ENCODE measurements at places on chromosomes 1 and 21. TPM values are rescaled to one million over a fixed set of nuclear protein-coding genes. Genes with fewer than 3 reads are reported as not detected.

DNA sequence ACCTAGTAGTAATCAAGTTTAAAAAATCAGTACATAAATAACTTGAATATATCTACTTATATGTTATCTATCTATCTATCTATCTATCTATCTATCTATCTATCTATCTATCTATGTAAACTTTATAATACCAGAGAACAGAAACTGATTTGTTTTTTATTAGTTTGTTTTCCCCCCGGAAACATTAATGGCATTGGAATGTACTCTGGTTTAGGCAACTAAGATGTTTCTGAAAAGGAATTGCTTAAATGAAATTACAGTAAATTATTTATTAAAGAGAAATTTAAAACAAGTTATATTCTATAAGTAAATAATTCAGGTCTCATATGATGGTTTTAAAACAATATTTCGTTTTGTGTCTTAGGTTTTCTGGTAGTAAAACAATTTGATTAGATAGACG lies 681.0 kb upstream of the ADAMTS5 start:
- H3K27me3 ChIP-seq, result no peaks in the 10 kb centered on the region
- H3K4me3 ChIP-seq, result no peak overlapping the region
- no peaks in the 10 kb centered on the region for H3K36me3 ChIP-seq
- no peak for DNase-seq
- no peaks in the 10 kb centered on the region for H3K4me1 ChIP-seq

GRCh38 chr1:10252508-10252907 lies 42.1 kb downstream of the KIF1B start:
- no peak for DNase-seq
- peak overlapping the region; percentile 46 for H3K27ac ChIP-seq
- H3K4me1 ChIP-seq, result peaks cover 16% of the 10 kb centered on the region
- H3K27me3 ChIP-seq, result no peaks in the 10 kb centered on the region

Gene HSPA6
- total RNA-seq, result 19.6 TPM

DNA sequence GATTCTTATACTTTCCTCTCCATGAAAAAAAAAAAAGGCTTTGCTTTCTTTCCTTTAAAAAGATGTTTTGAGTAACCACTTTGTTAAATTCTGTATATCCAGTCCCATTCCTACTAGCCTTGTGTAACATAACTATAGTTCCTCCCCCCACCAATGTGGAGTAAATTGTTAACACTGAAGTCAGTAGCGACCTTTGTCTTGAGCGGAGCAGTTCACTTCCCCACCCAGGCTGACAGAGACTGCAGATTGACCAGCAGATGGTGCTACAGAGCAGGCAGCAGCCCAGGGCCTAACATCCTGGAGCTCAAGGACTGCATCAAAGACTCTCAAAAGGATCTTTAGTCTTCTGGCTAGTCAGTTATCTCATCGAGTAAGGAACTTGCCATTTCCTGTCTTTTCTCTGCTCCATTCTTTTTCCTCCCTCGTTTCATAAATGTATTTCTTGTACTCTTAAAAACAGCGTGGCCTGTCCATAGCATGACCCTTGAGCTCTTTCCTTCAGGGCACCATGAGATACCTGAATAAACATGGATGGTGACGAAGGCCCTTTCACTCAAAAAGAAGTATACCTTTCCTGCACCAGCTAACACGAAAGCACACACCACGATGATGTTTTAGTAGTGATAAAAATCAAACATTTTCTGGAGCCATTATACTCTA lies 503.5 kb upstream of the PKN2 start:
- peak; percentile 59 for DNase-seq
- H3K27ac ChIP-seq, result no peak overlapping the region
- H3K36me3 ChIP-seq, result no peaks in the 10 kb centered on the region
- H3K4me3 ChIP-seq, result no peak overlapping the region
- no peaks in the 10 kb centered on the region for H3K27me3 ChIP-seq
- H3K4me1 ChIP-seq, result no peaks in the 10 kb centered on the region

DNA sequence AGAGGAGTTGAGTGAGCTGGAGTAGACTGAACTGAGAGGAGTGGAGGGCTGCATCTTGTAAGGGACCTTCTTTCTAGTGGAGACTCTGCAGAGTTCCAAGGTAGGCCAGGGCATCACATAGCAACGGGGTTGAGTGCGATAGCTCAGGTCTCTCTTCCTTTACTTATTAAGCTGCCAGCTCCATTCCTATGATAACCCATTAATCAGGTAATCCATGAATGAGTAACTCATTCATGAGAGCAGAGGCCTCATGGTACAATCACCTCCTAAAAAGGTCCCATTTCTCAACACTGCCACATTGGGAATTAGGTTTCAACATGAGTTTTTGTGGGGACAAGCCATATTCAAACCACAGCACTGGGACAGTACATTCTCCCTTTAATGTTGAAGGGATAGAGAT lies 21.3 kb downstream of the VN1R5 start:
- H3K4me3 ChIP-seq, result no peak overlapping the region
- no peaks in the 10 kb centered on the region for H3K27me3 ChIP-seq
- no peaks in the 10 kb centered on the region for H3K36me3 ChIP-seq
- no peaks in the 10 kb centered on the region for H3K4me1 ChIP-seq

- no peak for DNase-seq
- H3K36me3 ChIP-seq, result no peaks in the 10 kb centered on the region
- H3K4me3 ChIP-seq, result no peak overlapping the region
- H3K27me3 ChIP-seq, result no peaks in the 10 kb centered on the region
- no peak overlapping the region for H3K27ac ChIP-seq
Observed at GRCh38 chr1:187891993-187892682, 1063.4 kb downstream of the PLA2G4A start.

Gene WDR26
- total RNA-seq, result 75.8 TPM

GRCh38 chr1:221961532-221962292 lies 219.8 kb upstream of the DUSP10 start:
- H3K36me3 ChIP-seq, result no peaks in the 10 kb centered on the region
- H3K27ac ChIP-seq, result peak overlapping the region; percentile 64
- no peaks in the 10 kb centered on the region for H3K27me3 ChIP-seq
- H3K4me1 ChIP-seq, result peaks cover 20% of the 10 kb centered on the region
- no peak overlapping the region for H3K4me3 ChIP-seq

Gene HES3
- total RNA-seq, result not detected

Gene GUCA2B
- total RNA-seq, result not detected

GRCh38 chr1:158101927-158102326 lies 78.8 kb upstream of the CD1D start:
- H3K36me3 ChIP-seq, result no peaks in the 10 kb centered on the region
- H3K4me3 ChIP-seq, result no peak overlapping the region
- no peaks in the 10 kb centered on the region for H3K27me3 ChIP-seq
- no peak overlapping the region for H3K27ac ChIP-seq
- no peak for DNase-seq

Gene SPRR2B
- not detected for total RNA-seq

DNA sequence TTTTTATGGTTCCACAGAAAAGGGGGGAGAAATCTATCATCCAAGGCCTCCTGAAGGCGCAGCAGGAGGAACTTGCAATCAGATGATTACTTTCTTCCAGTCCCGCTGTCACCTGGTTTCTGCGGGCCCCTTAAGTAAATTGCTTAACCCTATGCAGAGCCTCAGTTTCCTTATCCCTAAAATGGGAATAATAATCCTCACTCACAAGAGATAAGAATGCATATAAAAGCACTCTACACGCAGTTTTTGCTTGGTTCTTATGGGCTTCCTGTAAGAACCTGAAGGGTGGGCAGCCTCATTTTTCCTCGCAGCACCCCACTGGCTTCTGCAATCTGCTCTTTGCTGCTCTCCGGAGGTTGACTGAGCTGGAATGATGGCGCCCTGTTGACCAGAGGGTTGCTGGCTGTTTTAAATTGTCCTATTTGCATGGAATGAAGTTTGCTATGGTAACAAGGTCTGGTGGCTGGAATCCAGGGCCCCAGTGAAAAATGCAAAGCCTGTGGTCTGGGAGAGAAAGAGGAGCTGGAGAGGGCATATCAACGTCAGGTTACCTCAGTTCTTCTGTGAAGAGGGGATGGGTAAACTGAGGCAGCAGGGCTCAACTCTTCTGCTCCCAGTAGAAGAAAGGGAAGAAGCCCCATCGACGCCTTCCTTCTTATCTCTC lies 1.0 kb upstream of the KAZN start:
- no peaks in the 10 kb centered on the region for H3K36me3 ChIP-seq
- H3K4me3 ChIP-seq, result no peak overlapping the region
- no peak for DNase-seq
- no peak overlapping the region for H3K27ac ChIP-seq
- H3K27me3 ChIP-seq, result no peaks in the 10 kb centered on the region
- peaks cover 4% of the 10 kb centered on the region for H3K4me1 ChIP-seq

DNA sequence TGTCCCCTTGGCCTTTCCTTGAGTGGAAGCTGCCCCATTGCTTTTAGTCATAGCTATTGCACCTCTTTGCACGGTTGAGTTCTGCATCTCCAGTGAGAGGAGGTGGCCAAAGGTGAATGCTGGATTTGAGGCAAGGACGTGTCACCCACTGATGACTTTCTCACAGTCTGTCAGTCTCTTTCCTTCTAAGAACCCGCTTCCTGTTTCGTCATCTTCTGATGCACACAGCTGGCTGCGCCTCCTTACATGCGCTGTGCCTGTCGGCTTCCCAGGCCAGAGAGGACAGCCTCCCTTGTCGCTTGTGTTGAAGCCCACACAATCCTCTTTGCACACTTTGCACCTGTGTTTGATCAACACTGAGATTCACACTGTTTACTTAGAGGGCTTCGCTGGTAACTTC lies 41.8 kb upstream of the PWP2 start:
- peak; percentile 63 for DNase-seq
- no peaks in the 10 kb centered on the region for H3K27me3 ChIP-seq
- no peaks in the 10 kb centered on the region for H3K4me1 ChIP-seq
- no peak overlapping the region for H3K27ac ChIP-seq
- peaks cover 7% of the 10 kb centered on the region for H3K36me3 ChIP-seq

DNA sequence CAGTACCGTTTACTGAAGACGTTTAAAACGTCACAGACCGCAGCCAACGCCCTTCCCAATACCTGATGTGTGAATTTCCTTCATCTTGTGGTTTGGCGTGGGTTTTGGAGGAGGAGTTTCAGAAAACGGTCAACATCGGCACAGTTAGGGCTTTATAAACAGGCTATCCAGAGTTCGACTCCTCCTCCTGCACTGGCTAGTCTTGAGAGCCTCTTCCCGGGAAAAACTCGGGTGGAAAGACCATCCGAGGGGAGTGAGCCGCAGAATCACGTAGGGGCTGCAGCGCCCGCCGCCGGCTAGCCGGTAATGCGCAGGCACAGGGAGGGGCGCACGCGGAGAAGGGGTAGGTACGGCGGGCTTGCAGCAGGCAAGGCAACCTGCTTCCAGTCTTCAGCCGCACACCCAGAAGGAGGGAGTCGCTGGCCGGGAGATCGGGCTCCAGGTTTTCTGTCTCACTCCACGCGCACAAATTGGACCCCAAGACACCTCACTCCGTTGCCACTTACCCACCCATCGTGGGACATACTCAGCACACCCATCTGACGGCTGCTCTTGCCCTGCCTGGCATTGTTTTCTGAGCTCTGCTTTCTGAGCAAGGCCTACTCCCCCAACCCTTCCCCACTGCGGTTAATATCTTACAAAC lies 25.4 kb downstream of the SLC19A2 start:
- peaks cover 6% of the 10 kb centered on the region for H3K36me3 ChIP-seq
- H3K27me3 ChIP-seq, result no peaks in the 10 kb centered on the region
- DNase-seq, result peak; percentile 85

- no peak overlapping the region for H3K4me3 ChIP-seq
- DNase-seq, result no peak
- no peaks in the 10 kb centered on the region for H3K27me3 ChIP-seq
- H3K36me3 ChIP-seq, result no peaks in the 10 kb centered on the region
Observed at GRCh38 chr1:56397811-56398231, 181.5 kb downstream of the PLPP3 start.

Gene SLC1A7
- total RNA-seq, result 0.37 TPM

DNA sequence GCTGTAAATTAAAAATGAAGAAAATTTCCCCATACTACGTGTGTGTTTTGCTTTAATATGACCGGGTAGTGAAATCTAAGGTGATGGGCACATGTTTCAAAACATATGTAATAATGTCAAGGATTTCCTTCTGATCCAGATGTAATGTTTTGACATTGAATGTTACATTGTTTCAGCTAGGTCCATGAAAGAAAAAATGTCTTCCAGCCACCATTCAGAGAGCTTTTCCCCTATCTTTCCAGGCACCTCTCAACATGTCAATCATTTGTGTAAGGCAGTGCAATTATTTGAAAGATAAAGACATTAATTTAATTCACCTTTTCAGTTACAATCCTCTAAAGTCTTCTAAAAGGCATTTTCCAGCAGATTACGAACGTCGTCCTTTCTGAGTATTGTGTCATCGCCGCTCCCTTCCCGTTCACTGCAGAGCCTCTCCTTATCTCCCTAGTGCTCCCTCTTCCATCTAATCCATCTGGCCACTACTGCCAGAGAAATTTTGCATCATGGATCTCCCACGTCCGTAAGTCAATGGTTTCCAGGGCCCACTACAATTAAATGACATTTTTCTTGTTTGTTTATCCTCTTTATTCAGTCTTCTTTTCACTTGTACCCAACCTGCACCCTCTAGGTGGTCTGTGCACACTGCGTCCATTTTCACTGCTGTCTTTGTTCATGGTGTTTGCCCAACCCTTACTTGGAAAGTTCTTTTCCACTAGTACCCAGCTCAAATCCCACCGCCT lies 1.3 kb upstream of the VAMP3 start:
- no peak overlapping the region for H3K4me3 ChIP-seq
- no peaks in the 10 kb centered on the region for H3K27me3 ChIP-seq
- no peaks in the 10 kb centered on the region for H3K36me3 ChIP-seq
- DNase-seq, result no peak
- peak overlapping the region; percentile 92 for H3K27ac ChIP-seq
- H3K4me1 ChIP-seq, result peaks cover 16% of the 10 kb centered on the region

Data from upper lobe of left lung (tissue), 6 donors.